ENCODE measurements at places on chromosomes 7 and 10.

- no peak for DNase-seq
Measured at GRCh38 chr7:109479388-109479787, 909.7 kb downstream of the DNAJB9 start.

GRCh38 chr7:47704936-47705335 lies 123.0 kb upstream of the TNS3 start:
- no peak for DNase-seq

DNA sequence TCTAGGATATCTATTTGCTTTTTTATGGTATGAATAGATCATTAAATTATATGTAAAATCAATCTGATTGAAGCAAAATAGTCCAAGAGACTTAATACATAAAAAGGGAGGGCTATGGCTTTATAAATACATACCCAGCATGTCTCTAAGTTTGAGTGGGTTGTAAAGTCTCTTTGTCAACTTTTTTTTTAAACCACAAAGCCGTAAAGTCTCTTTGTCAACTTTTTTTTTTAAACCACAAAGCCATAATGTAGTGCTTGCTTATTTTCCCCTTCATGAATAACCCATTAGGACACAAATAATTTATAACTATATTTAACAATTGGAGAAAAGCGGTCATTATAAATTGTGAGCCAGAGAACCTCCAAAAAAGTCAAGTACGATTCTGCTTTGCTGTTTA lies 5.7 kb downstream of the HECTD2 start:
- no peak for DNase-seq

DNA sequence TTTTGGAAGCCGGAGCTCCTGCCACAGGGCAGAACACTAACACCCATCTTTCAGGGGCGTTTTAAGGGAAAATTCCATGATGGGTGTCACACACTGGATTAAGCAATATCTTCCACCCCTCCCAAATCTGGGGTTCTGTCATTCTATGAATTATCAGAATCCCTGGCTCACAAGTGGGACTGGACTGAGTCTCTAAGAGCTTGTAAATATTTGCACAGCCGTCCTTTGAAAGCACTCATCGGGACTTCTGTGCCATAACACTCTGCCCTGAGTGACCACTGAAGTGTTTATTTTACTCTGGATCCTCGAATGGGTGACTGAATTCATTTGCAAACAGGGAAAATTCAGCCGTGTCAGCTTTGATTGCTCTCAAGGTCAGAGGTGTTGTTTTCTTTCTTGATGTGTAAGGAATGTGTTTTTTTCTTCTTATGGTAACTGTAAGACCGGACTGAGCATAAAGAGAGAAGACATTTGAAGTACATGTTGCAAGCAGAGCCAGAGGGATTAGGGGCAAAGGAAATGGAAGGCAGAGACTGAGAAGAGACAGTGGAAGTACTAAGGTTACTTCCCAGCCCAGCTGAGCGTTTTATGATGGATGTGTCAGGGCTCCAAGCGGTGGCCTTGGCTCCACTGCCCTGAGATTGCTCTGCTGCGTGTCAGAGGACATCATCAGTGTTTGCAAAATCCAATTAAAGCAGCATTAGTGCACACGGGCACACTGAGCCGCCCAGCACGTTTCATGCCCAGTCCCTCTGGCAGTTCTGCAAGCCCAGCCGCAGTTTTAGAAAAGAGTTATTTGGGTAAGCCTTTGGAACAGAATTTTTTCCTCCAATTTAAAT lies 17.7 kb upstream of the GTPBP4 start:
- no peak for DNase-seq

DNA sequence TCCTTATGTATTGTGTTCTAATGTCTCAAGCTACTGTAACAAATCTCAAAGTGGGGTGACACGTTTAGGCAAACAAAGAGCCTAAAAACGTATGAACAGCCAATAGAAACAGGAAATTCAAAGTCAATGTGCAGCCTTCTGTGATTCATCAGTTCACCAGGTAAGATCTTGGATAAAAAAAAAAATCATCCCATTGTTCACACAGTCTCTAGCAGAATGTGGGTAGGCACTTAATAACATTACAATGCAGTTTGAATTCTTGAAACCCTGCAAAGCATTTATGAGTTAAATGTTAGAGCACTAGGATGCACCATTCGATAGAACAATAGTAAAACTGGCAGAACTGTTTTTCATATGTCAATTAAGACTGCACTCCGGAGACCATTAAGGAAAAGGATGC lies 88.2 kb upstream of the HDAC9 start:
- DNase-seq: no peak

GRCh38 chr7:100396421-100396982 lies 23.2 kb downstream of the PILRA start:
- no peak for DNase-seq

DNA sequence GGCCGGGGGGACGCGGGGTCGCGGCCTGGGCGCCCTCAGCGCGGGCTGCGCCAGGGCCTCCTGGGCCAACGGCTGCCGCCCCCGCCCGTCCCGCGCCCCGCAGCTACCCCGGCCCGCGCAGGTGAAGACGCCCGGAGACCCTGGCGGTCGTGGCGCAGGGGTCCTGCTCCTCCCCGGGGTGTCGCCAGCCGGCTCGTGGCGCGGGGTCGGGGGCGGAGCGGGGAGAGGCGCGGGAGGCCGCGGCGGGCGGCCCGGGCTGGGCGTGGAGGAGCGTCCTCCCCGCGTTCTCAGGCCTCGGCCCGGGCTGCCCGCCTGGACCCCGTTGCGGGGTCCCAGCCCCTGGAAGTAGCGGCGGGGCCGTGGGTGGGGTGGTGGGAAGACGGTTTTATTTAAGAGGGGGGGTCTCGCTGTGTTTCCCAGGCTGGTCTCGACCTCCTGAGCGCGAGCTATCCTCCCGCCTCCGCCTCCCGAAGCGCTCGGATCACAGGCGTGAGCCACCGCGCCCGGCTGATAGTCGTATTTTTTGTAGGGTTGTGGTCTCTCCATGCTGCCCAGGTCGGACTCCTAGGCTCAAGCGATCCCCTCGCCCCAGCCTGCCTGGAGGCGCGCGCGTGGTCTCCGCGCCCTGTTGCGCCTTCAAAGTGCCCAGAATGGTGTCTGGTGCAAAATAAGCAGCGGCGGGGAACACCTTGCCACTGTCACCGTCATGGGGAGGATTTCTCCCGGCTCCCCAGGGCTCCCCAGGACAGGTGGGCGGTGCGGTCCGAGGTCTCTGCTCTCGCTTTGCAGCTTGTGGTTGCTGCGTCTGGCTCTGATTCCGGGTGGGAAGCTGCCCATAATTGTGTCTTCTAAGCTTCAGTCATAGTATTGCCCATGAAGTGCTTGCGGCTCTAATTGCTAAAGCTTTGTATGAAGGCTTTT lies 15.3 kb upstream of the SUN1 start:
- DNase-seq: no peak

Measured in iPS-NIHi11 (cell line).